HFFc6 (cell line): ENCODE measurements at places on chromosomes 1 and 21. TPM values are rescaled to one million over a fixed set of nuclear protein-coding genes. Genes with fewer than 3 reads are reported as not detected.

The ARPC5 gene
- 236 to 263 TPM (median 250 TPM) in 3 replicates for total RNA-seq

The FOXO6 gene
- total RNA-seq, result 0.07 TPM in 1 of 3 replicates, not detected in the others

The FABP3 gene
- total RNA-seq, result 2.4 to 2.6 TPM (median 2.5 TPM) in 3 replicates

The ETNK2 gene
- 4.4 to 6.9 TPM (median 5.0 TPM) in 3 replicates for total RNA-seq

GRCh38 chr1:33031506-33031905, 5.2 kb downstream of the AK2 start:
- no peak for DNase-seq
- H3K4me3 ChIP-seq, result no peak overlapping the region
- H3K27ac ChIP-seq, result no peak overlapping the region; the same call in 1 of the 2 replicates
- H3K27me3 ChIP-seq, result no peaks in the 10 kb centered on the region; the same call in 1 of the 2 replicates

- H3K36me3 ChIP-seq, result no peaks in the 10 kb centered on the region
- H3K4me3 ChIP-seq, result no peak overlapping the region
- no peak overlapping the region for H3K27ac ChIP-seq
- H3K27me3 ChIP-seq, result peaks cover 7% of the 10 kb centered on the region
These were observed 155.4 kb downstream of the URB2 start for GRCh38 chr1:229781453-229781852.

GRCh38 chr1:44168520-44169098, 27.2 kb upstream of the KLF18 start:
- H3K36me3 ChIP-seq, result peaks cover under 1% of the 10 kb centered on the region
- no peaks in the 10 kb centered on the region for H3K4me1 ChIP-seq
- no peak overlapping the region for H3K27ac ChIP-seq
- no peak overlapping the region for H3K4me3 ChIP-seq

DNA sequence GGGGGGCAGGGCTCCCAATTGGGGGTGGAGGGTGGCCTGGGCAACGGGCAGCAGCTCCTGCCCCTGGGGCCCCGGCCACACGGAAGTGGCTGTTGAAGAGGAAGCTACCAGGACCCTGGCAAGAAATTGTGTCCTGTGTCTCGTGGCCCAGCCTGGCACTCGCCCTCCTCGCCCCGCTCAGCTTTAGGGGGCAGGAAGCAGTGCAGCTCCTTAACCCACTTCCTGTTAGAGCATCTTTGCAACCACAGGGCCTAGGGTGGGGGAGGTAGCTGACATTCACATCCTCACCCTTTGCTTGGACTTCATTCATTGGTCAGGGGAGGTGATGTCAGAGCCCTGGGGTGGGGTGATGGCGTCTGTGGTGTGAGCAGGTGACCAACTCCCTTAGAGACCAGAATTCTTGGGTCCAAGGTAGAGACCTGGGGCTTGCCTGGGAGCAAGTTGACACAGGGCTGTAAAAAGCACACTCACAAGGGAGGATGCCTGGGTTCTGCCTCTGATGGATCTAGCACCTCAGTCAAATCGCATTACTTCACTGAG, at the start of gene ARHGAP30:
Gene ARHGAP30 (minus strand): TSS at position 161 of the 540 bp plus-strand sequence. CDS start 267 bp downstream, outside the sequence.
- H3K36me3 ChIP-seq, result no peaks in the 10 kb centered on the region
- H3K27ac ChIP-seq, result no peak within 1 kb of the TSS
- DNase-seq, result no peak

DNA sequence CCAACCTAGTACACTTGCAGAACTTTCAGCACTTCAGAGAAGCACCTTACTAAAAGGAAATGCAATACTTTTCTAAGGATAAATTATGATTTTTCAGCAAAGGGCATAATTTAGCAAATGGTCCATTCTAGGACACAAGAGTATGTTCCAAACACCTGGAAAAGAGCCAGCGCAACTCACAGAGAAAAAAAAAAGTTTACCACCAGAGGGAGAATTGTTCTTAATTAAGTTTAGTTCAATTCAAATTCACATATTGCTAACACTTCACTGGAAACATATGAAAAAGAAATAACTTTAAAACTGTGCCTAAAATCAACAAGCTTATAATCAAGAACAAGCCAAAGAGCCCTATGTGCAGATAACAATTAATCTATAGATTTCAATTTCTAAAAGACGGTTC, 338.1 kb downstream of the SEC16B start:
- H3K27ac ChIP-seq, result no peak overlapping the region
- no peaks in the 10 kb centered on the region for H3K36me3 ChIP-seq
- no peaks in the 10 kb centered on the region for H3K4me1 ChIP-seq
- no peak overlapping the region for H3K4me3 ChIP-seq
- DNase-seq, result no peak

DNA sequence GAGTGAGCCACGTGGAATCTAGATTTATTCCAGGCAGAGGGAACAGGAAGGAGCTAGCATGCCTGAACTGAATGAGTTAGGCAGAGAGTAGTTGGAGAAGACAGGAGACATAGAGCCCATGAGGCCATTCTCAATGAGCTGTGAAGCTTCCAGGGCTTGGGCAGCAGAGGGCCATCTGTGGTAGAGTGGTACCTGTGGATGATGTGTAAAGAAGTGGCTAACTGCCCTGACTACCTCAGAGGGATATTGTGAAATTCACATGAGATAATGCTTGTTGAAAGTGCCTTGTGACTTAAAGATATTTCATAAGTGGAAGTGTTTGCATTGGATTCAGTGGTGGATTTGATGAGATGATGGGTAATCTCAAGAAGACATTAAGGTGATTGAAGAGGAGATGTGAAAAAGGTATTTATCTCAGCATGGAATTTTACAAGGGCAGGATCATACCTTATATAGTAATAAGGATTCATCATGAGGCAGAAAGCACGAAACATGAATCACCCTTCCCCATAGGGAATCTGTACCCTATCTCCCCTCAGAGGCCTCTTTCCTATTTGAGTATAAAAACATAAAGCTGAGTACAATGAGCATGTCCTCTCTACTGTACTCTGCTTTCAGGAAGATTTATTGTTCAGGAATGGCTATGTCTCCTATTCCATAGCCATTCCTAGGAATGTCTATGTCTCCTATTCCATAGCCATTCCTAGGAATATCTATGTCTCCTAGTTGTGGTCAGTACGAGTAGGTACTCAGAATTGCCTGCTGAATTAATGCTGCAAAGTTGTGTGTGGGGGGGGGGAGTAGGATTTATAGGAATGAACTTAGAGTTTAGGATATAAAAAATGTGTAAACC, 146.8 kb downstream of the PAPPA2 start:
- DNase-seq, result no peak
- H3K4me1 ChIP-seq, result no peaks in the 10 kb centered on the region
- no peak overlapping the region for H3K4me3 ChIP-seq
- H3K27me3 ChIP-seq, result no peaks in the 10 kb centered on the region

- no peaks in the 10 kb centered on the region for H3K36me3 ChIP-seq
- H3K27me3 ChIP-seq, result no peaks in the 10 kb centered on the region
- no peak overlapping the region for H3K27ac ChIP-seq
These were observed 298.4 kb upstream of the SPAG17 start for GRCh38 chr1:118483245-118484006.
